ENCODE measurements at places on chromosomes 1 and 21. TPM values are rescaled to one million over a fixed set of nuclear protein-coding genes. Genes with fewer than 3 reads are reported as not detected.

DNA sequence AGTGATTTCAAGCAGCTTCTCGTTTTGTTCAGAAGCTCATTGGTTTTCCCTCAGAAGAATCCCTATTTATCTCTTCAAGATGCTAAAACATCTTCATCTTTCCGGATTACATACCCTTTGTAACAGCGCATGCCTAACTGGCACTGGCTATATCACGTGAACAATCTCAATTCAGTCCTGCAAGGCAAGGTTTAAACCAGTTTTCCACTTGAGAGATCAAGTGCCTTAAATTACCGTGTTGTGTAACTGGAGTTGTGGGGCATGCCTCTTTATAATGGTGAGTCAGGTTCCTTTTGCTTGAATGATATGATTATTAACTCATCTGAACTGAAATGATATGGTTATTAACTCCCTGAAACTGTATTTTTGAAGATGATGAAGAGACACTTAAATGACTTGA lies 11.0 kb upstream of the ZFP69B start:
- peak; percentile 39 for DNase-seq

DNA sequence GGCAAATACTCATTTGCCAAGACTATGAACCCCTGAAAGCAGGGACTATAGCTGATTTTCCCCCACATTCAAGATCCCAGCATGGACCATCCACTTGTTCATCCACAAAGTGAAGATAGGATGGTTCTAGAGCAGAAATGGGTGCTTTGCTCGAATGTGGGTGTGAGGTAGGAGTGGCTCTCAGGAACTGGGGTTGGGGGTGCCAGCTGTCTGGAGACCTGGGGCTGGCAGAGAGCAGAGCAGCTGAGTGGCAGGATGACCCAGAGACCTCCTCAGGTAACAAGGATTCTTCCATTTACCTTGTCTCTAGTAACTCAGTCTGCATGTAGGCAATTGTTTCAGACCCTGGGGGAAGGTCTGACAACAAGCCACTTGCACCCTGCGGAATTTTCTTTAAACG lies 6.0 kb downstream of the S100A9 start:
- DNase-seq = no peak

- DNase-seq = no peak
Measured at GRCh38 chr1:160850993-160851392, 11.7 kb downstream of the CD244 start.

NGF gene
- polyA plus RNA-seq = 0.98 TPM

DNA sequence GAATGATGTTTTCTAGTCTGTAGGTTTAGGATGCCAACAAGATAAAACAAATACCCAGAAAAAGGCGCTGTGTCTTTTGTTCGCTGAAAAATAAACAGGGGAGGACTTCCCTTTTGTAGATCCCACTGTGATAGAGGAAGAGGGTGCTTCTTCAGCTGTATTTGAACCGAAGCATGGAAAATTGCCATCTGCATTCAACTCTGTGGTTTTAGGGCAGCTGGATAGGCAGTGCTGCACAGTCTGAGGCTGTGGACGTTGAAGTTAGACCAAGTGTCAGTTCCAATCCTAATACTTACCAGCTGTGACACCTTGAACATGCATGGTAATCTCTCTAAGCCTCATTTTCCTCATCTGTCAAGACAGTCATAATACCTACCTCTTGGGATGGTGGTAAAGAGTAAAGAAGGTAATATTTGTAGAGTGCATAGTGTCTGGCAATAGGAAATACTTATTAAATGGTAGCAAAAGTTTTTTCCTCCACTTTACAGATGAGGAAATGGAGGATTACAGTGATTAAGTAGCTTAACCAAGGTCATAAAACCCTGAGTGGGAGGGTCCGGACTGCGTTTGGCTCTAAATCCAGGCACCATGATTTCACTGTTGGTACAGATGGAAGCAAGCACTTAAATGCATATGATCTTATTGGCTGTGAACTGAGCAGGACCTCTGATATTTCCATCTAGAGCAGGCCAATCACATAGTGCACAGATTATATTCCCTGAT lies 48.5 kb downstream of the UTP25 start:
- DNase-seq = no peak

DISP3 gene
- 0.91 TPM for polyA plus RNA-seq

GRCh38 chr1:115537415-115537814 lies 104.4 kb upstream of the VANGL1 start:
- no peak for DNase-seq

DNA sequence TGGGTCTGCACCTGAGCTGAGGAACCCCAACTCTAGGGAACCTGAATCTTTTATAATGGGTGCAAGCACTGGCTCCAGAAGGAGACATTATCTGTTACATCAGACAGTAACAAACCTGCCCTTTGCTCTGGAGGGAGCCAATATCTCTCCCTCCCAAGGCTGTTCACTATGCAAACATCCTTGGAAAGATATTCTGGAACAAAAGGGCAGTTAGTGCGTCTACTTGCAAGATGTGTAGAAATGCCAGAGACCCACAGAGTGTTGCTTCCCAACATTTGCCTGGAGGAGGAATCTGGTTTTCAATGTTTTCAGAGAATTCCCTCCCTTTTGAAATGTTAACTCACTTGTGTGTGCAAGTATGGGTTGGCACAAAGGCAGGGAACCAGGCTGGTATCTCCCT lies 31.9 kb downstream of the UMODL1 start:
- DNase-seq = no peak

SDC3 gene
- polyA plus RNA-seq = 40.9 TPM

DNA sequence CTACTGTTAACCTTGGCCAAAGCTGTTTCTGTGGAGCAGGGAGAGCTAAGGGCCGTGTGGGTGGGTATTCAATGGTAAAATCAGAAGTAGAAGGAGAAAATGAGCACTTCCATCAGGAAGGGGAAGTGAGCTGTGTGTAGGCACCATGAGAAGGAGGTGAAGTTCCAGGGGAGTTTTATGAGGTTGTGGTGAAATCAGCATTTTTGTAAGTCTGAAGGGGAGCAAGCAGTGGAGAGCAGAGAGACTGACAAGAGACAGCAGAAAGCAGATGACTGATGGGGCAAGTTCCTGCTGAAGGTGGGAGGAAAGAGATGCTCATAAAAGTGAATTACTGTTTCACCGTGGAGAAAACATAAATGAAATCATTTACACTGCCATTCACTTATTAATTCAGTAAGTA lies 2.7 kb upstream of the GPR88 start:
- DNase-seq = no peak

TMEM200B gene
- 11.0 TPM for polyA plus RNA-seq

- DNase-seq = no peak
Measured at GRCh38 chr1:233085566-233085965, 135.2 kb downstream of the NTPCR start.

C1orf87 gene
- 2.3 TPM for polyA plus RNA-seq

S100A7 gene
- not detected for polyA plus RNA-seq

DNA sequence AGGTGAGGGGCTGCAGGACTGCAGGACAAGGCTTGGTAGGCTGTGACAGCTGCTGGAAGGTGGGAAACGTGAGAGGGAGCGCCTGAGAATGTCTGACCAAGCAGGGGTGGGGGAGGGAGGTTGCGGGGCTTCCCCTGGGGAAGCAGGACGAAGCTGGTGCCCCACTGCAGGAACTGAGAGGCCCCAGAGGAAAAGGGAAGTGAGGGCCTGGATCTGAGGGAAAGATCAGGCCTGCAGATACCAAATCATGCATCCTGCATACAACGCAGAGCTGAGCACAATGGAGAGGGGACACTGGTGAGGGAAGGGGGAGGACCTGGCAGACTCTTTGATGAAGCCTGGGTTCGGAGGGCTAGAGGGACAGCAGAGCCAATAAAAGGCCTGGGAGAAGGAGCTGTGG lies 65.7 kb upstream of the BACE2 start:
- DNase-seq = no peak

AK5 gene
- polyA plus RNA-seq = 1.1 TPM

HYI gene
- polyA plus RNA-seq = 47.7 TPM

GRCh38 chr1:11957897-11958296 lies 22.3 kb upstream of the MFN2 start:
- no peak for DNase-seq

HNRNPCL4 gene
- polyA plus RNA-seq = 0.43 TPM

OXCT2 gene
- not detected for polyA plus RNA-seq

OLFML3 gene
- 291 TPM for polyA plus RNA-seq

LCE1D gene
- polyA plus RNA-seq = not detected

GRCh38 chr1:215718575-215719287 lies 151.6 kb downstream of the KCTD3 start:
- no peak for DNase-seq

GRCh38 chr1:197976368-197976767 lies 59.2 kb downstream of the LHX9 start:
- no peak for DNase-seq

GRCh38 chr1:79744746-79745145 lies 738.2 kb upstream of the ADGRL4 start:
- DNase-seq = no peak

GRCh38 chr1:60090655-60091054 lies 17.1 kb upstream of the C1orf87 start:
- DNase-seq = no peak

DNA sequence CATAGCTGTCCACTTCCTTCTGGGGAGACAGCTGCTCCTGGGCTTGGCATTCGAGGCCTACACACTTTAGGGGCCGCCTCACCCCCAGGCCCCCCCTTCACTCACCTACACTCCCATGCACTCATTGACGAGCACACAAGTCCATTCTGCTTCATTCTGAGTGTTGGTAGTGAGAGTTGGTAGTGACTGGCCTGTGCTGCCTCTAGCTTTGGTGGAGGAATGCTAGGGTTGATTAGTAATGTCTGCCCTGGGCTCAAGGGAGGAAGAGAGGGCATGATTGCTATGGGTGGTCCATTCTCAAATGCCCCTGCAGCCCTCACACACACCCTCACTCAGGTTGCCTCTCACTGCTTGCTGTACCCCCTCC lies 30.4 kb downstream of the TRIM11 start:
- DNase-seq = no peak

SH3D21 gene
- 22.9 TPM for polyA plus RNA-seq

DNA sequence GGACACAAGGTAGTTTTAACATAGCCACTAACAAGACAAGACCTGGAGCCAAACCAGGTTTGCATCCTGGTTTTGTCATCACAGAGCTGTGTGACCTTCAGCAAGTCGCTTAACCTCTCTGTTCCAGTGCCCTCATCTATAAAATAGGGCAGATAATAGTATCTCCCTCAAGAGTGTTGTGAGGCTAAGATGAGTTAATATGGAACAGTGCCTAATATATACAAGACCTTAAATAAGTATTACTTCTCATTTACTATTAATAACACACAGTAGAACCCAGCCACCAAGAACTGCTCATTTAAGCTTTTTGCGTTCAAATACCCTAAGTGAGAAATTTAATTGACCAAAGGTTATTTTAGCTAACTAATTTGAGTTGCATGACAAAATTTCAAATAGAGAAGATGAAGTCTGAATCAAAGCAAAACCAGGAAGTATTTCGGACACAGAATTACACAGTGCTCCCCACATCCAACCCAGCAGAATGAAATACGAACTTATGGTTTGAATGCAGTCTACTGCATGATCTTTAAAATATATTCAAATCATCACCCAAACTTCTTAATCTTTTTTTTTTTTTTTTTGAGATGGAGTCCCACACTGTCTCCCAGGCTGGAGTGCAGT lies 123.9 kb upstream of the KRTAP19-8 start:
- no peak for DNase-seq

TNNI3K gene
- polyA plus RNA-seq = 1.1 TPM

DNA sequence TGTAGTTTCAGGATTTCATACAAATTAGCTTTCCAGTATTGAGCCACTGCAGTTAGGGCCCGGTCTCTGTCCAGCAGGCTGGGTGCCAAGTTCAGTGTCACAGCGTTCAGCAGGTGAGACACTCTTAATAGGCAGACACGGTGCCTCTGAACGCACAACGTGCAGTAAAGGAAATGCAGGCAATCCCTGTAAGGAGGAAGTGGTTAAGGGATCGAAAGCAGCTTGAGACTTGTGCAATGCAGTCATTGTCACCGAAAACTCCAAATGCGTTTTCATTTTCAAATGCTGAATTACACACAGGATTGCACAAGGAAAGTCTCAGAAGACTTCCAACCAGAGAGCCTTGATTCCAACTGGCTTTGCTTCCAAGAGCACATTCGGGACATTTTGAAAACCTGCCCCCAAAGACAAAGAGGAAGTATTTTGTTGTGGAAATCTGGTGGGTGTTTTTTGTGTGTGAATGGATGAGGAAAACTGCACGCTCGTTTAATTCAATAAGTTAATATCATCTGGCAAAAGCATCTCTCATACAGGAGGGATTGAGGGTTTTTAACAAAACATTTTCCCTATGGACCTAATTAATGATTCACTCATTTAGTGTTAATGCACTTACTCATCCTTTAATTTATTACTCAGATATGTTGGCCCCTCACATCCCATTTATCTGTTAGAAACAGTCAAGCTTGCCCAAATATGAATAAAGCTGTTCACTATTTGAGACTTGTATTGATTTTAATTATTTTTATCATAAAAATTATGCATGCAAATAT lies 61.6 kb downstream of the PTGS2 start:
- DNase-seq = peak; percentile 69

- no peak for DNase-seq
Measured at GRCh38 chr21:35478161-35479064, 429.3 kb upstream of the RUNX1 start.

DNA sequence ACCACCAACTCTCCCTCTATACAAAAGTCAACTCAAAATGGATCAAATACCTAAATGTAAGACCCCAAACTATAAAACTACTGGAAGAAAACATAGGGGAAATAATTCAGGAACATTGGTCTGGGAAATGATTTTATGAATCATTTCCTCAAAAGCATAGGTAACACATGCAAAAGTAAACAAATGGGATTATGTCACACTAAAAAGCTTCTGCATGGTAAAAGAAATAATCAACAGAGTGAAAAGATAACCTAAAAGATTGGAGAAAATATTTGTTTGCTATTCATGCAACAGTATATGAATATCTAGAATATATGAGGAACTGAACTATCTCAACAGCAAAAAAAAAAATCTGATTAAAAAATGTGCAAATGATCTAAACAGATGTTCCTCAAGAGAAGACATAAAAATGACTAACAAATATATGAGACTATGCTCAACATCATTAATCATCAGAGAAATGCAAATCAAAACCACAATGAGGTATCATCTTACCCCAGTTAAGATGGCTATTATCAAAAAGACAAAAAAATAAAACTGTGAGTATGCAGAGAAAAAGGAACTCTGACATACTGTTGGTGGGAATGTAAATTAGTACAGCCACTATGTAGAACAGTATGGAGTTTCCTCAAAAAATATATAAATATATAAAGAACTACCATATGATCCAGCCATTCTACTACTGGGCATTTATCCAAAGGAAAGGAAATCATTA lies 47.8 kb downstream of the VCAM1 start:
- no peak for DNase-seq

- no peak for DNase-seq
Measured at GRCh38 chr1:18175530-18176377, 68.2 kb downstream of the IGSF21 start.

TRAPPC3 gene
- 45.5 TPM for polyA plus RNA-seq

DNA sequence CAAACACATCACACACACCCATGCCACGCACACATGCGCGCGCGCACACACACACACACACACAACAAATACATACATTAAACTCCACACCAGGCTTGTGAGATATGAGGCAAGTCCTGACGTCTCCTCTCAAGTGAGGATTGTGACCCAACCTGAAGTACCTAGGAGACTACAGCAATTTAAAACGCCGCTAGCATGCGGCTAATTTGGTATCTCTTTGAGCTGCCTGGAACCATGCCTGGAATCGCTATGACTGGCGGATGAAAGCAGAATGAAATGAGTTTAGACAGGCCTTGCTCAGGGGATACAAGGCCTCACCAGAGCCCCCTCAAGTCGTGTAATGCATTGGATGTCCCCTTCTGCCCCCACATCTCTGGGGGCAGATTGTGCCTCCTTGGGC lies 1.6 kb upstream of the RAB7B start:
- DNase-seq = no peak

- DNase-seq = no peak
Measured at GRCh38 chr1:96559181-96559580, 162.4 kb upstream of the PTBP2 start.

SEMA6C gene
- 26.0 TPM for polyA plus RNA-seq
